ENCODE measurements at places on chromosomes 3 and 15. TPM values are rescaled to one million over a fixed set of nuclear protein-coding genes. Genes with fewer than 3 reads are reported as not detected.
A peak's percentile ranks its signal among the peaks of the same experiment; 100 is the strongest.

DNA sequence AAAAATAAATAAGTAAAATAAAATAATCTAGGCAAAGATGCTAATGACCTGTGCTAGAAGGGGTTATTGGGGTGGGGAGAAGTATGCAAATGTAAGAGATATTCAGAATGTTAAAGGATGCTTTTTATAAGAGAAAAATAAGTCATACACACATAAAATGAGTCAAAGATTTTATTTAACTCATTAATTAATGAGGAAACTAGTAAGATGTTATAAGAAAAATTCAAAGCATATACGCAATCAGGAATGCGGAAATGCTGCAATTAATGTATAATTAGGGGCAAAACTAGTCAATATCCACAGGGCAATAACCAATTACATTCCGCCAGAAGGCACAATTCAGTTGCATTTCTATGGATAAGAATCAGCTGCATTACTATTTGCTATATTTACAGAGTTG lies 30.1 kb downstream of the MAP3K13 start:
- no peak overlapping the region for H3K27ac ChIP-seq
- no peak overlapping the region for H3K4me3 ChIP-seq
- H3K27me3 ChIP-seq, result no peaks in the 10 kb centered on the region
- no peak for DNase-seq
- no peaks in the 10 kb centered on the region for H3K36me3 ChIP-seq

- H3K4me1 ChIP-seq, result no peaks in the 10 kb centered on the region
- no peak overlapping the region for H3K4me3 ChIP-seq
- no peaks in the 10 kb centered on the region for H3K36me3 ChIP-seq
- no peaks in the 10 kb centered on the region for H3K27me3 ChIP-seq
Measured at GRCh38 chr3:196662711-196663571, 23.4 kb downstream of the NRROS start.

DNA sequence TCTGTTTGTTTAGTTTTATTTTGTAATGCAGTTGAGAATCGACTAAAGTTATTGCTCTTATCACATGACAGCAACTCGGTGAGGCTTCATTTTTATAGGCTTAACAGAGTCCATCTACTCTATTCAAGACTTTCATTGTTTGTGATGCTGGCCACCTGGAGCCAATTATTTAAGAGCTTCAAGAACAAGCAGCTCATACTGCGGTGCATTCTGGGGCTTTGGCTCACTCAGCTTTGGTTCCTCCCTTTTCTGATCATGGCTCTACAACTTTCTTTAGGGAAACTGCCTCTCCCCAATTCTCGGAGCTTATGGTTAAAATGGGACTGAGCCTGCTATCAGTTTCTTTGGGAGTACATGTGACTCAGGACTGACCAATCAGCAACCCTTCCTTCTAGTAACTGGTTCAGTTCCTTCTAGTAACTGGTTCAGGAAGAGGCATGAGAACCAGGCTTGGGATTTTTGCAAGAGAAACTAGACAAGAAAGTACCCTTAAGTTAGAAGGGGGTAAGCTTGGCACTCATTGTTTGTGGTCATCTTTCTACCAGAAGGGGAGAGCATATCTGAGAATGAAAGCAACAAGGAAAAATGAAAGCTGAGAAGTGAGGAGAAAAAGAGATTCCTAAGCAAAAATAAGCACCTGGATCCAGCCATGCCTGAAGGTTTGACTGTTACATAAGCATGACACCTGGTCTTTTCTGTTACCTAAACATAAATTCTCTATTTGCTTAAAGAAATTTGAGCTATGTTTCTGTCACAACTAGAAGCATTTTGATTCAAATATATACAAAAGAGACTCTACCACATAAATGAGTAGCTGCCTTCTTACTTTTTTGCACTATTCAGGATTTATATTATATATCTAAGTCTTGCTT lies 24.1 kb upstream of the ARHGEF3 start:
- no peaks in the 10 kb centered on the region for H3K27me3 ChIP-seq
- H3K4me3 ChIP-seq, result no peak overlapping the region
- H3K36me3 ChIP-seq, result no peaks in the 10 kb centered on the region
- H3K4me1 ChIP-seq, result peaks cover 6% of the 10 kb centered on the region

DNA sequence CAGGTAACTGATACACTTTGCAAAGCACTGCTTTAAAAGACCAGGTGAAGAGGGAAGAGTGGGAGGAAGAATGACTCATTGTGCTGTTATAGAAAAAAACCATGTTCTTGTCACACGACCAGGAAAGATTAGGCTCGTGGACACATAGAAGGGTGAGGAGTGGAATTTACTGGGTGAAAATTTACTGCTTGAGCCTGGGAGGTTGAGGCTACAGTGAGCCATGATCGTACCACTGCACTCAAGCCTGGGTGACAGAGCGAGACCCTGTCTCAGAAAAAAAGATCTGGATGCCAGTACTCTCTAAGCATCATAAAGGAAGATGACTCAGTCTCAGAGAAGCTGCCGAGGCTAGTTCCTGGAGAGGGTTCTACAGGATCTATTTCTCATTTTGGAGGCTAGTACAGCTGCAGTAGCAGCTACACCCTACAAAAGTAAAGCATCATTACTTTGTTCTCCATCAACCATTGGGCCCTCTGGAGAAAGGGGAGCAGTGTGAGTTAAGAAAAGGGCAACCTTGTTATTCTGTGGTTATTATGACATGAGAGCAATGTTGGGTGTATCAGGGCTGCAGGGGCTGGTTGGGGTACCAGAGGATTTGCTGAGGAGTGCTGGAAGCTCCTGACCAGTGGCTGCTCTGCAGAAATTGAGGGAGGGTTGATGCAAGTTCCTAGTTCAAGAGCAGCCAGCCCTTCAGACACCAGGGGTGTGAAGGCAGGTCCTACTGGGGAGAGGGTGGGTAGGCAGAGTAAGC lies 75.4 kb downstream of the CMTM8 start:
- H3K36me3 ChIP-seq, result no peaks in the 10 kb centered on the region
- H3K27ac ChIP-seq, result no peak overlapping the region
- no peak for DNase-seq
- no peak overlapping the region for H3K4me3 ChIP-seq

- no peaks in the 10 kb centered on the region for H3K36me3 ChIP-seq
- H3K27ac ChIP-seq, result no peak overlapping the region
- DNase-seq, result no peak
- H3K4me1 ChIP-seq, result peaks cover 12% of the 10 kb centered on the region
- H3K27me3 ChIP-seq, result no peaks in the 10 kb centered on the region
- H3K4me3 ChIP-seq, result no peak overlapping the region
Measured at GRCh38 chr3:172221547-172221946, 182.2 kb downstream of the FNDC3B start.

DNA sequence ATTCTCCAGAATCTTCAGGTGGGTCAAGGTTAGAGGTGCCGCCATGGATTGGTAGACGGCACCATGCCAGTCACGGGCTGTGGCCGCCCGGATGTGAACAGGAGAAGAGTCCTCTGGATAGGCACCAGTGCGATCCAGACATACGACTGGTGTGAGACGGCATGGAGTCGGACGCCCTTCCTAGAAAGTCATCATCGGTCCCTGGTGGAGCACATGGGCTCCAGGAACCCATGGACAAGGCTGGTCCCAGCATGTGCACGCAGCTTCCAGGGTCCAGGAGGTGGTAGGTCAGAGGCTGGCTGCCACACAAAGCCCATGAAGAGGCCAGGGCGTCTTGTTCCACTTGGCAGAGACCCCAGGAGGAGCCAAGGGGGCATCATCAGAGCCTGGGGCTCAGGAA lies 276.1 kb upstream of the LRRC3B start:
- H3K4me3 ChIP-seq, result no peak overlapping the region
- H3K4me1 ChIP-seq, result no peaks in the 10 kb centered on the region
- no peaks in the 10 kb centered on the region for H3K27me3 ChIP-seq
- no peaks in the 10 kb centered on the region for H3K36me3 ChIP-seq
- no peak for DNase-seq

DNA sequence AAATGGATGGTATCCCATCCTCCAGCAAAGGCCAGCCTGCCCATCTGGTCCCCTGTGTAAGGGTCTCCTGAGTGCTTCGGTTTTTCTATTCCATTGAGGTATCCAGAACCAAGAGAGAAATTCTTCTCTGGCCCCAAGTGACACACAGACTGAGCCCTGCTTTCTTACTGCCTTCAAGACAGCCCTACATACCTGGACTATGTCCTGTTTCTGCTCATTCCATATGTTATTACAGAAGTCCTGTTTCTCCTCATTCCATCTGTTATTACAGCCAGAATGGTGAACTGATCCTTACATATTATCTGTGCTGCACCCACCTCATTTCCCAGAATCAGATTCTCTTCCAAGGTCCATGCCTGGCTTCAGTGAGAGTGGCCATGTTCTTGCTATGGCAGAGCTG lies 115.2 kb downstream of the DCLK3 start:
- no peaks in the 10 kb centered on the region for H3K4me1 ChIP-seq
- no peak overlapping the region for H3K4me3 ChIP-seq
- no peaks in the 10 kb centered on the region for H3K27me3 ChIP-seq
- H3K36me3 ChIP-seq, result no peaks in the 10 kb centered on the region

- no peak for DNase-seq
- H3K27me3 ChIP-seq, result no peaks in the 10 kb centered on the region
- H3K36me3 ChIP-seq, result no peaks in the 10 kb centered on the region
- H3K4me1 ChIP-seq, result no peaks in the 10 kb centered on the region
- H3K27ac ChIP-seq, result no peak overlapping the region
- H3K4me3 ChIP-seq, result no peak overlapping the region
Measured at GRCh38 chr3:24678421-24678865, 183.8 kb upstream of the THRB start.

- H3K27me3 ChIP-seq, result no peaks in the 10 kb centered on the region
- H3K4me3 ChIP-seq, result no peak overlapping the region
- no peaks in the 10 kb centered on the region for H3K36me3 ChIP-seq
- no peak for DNase-seq
- peaks cover 3% of the 10 kb centered on the region for H3K4me1 ChIP-seq
Measured at GRCh38 chr3:67620869-67621268, 33.5 kb downstream of the SUCLG2 start.

GRCh38 chr15:71362987-71363968 lies 248.0 kb downstream of the THSD4 start:
- DNase-seq, result no peak
- no peaks in the 10 kb centered on the region for H3K4me1 ChIP-seq
- no peaks in the 10 kb centered on the region for H3K36me3 ChIP-seq
- no peaks in the 10 kb centered on the region for H3K27me3 ChIP-seq

DNA sequence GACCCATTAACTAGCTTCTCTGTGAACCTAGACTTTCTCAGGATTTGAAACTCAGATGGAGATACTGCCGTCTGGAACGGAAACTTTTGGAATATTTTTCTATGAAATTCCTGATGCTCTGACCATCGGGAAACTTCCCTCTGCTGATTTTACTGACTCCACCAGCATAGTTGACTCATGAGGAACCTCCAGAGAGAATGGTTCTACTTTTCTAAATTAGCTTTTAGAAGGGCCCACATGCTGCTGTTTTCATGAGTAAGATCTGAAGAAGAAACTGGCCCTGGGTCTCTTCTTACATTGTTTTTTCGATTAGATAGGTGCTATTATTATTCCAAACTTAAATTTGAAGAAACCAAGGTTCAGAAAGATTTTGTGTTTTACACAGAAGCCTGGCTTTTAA lies 326.3 kb upstream of the NR2E3 start:
- no peaks in the 10 kb centered on the region for H3K4me1 ChIP-seq
- H3K4me3 ChIP-seq, result no peak overlapping the region
- DNase-seq, result no peak
- H3K36me3 ChIP-seq, result no peaks in the 10 kb centered on the region
- no peaks in the 10 kb centered on the region for H3K27me3 ChIP-seq

GRCh38 chr3:59289831-59290230 lies 240.0 kb upstream of the CFAP20DC start:
- DNase-seq, result no peak
- no peaks in the 10 kb centered on the region for H3K4me1 ChIP-seq
- H3K27me3 ChIP-seq, result no peaks in the 10 kb centered on the region
- no peaks in the 10 kb centered on the region for H3K36me3 ChIP-seq

GRCh38 chr3:189806171-189806951 lies 175.2 kb downstream of the TP63 start:
- H3K4me1 ChIP-seq, result no peaks in the 10 kb centered on the region
- no peak overlapping the region for H3K4me3 ChIP-seq
- DNase-seq, result no peak

DNA sequence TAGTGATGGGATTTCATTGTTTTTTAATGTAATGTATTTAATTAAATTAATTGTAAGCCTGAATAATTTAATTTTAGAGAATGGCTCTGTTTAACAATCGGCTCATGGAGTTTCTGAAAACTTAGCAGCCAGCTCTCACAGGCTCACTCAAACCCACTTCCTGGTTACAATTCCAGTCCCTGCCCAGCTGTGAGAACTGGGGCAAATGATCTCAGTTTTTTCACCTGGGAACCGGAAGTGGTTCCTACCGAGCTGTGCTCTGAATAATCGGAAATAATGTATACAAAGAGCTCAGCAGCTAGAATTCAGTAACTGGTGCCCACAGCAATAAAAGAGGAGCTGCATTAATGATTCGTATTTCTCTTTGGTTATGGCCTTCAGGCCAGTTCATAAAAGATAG lies 244.3 kb upstream of the MCTP2 start:
- H3K4me1 ChIP-seq, result no peaks in the 10 kb centered on the region
- DNase-seq, result no peak
- peaks cover 9% of the 10 kb centered on the region for H3K27me3 ChIP-seq
- no peaks in the 10 kb centered on the region for H3K36me3 ChIP-seq
- H3K27ac ChIP-seq, result no peak overlapping the region

- DNase-seq, result no peak
- no peaks in the 10 kb centered on the region for H3K27me3 ChIP-seq
- no peak overlapping the region for H3K4me3 ChIP-seq
Measured at GRCh38 chr3:134126153-134126552, 96.4 kb upstream of the SLCO2A1 start.

DNA sequence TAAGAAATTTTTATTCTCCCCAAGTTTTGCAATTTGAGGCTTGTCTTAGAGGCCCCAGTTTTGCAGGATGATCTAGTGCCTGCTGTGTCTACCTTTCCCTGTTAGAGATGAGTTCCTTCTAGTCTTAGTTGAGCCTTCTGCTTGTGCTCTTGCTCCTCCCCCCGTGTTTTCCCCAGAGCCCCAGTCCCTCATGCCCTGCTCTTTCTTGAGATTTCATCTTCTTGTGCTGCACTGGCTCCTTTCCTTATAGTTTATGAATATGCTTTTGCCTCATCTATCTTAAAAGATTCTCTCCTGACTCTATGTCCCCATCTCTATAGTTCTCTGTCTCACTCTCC lies 4.7 kb downstream of the GAP43 start:
- H3K27me3 ChIP-seq, result no peaks in the 10 kb centered on the region
- no peak overlapping the region for H3K27ac ChIP-seq
- no peaks in the 10 kb centered on the region for H3K36me3 ChIP-seq

GRCh38 chr3:141928631-141929270 lies 52.3 kb downstream of the ATP1B3 start:
- DNase-seq, result no peak
- no peak overlapping the region for H3K27ac ChIP-seq
- H3K27me3 ChIP-seq, result no peaks in the 10 kb centered on the region
- H3K36me3 ChIP-seq, result no peaks in the 10 kb centered on the region
- no peak overlapping the region for H3K4me3 ChIP-seq

- no peaks in the 10 kb centered on the region for H3K27me3 ChIP-seq
- no peaks in the 10 kb centered on the region for H3K4me1 ChIP-seq
- peak; percentile 57 for DNase-seq
- no peak overlapping the region for H3K27ac ChIP-seq
Measured at GRCh38 chr15:45795440-45796069, 160.7 kb downstream of the SQOR start.

The COL8A1 gene
- total RNA-seq, result 0.67 TPM

The PPP1R14D gene
- not detected for total RNA-seq

The CFAP91 gene
- 15.5 TPM for total RNA-seq

The RTP3 gene
- not detected for total RNA-seq

The ITIH1 gene
- 1.9 TPM for total RNA-seq

All from pancreas (tissue), 10 donors.